ENCODE measurements at places on chromosomes 11 and 22.

- no peak for DNase-seq
Observed at GRCh38 chr11:70854901-70855556, 397.3 kb downstream of the SHANK2 start.

DNA sequence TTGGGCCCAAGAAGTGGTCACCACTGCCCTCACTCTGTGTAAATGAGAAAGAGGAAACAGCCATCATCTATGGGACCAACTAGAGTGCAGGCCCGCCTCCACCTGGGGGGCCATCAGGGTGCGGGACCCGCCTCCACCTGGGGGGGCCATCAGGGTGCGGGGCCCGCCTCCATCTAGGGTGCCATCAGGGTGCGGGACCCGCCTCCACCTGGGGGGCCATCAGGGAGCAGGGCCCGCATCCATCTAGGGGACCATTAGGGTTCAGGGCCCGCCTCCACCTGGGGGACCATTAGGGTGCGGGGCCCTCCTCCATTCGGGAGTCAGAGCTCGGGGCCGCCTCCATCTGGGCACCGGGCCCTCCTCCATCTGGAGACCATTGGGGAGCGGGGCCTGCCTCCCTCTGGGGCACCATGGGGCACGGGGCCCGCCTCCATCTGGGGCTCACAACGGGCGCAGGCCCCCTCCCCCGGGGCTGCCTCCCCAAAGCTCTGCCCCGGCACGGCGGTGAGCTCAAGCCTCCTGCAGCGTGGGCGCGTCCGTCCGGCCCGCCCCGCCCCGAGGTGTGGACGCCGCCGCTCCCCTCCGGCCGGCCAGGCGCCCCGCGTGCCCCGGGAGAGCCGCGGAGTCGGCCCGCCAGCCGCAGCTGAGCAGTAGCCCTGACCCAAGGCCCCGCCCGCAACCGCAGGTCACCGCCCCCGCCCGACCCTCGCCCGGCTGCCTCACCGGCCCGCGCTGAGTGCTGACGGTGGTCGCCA is 512 bp downstream of the TOLLIP start:
- DNase-seq = no peak

GRCh38 chr22:23315341-23315917 is 135.1 kb downstream of the BCR start:
- DNase-seq = peak; percentile 27

GRCh38 chr11:113538451-113539412 is 63.5 kb upstream of the DRD2 start:
- no peak for DNase-seq

DNA sequence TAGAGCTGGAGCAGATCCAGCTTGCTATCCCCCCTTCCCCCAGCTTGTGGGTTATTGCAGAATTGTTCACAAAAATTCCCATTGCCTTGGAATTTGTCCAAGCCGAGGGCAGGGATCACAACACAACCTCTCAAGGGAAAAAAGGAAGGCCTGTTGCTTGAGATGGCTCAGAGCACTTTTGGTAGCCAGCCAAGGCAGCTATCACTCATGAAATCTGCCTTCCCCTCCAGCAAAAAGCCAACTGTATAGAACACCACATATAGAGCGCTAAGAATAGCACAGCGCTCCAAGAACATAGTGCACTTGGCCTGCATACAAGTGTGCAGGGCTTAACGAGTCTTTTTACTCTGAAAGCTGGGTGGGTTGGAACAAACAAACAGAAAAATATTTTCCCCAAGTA is 46.2 kb downstream of the FAM83F start:
- DNase-seq = no peak

GRCh38 chr22:20650294-20651207 is 123.4 kb upstream of the SERPIND1 start:
- no peak for DNase-seq
